Activated CD8-positive, alpha-beta memory T cell treated with anti-CD3 and anti-CD28 coated beads for 24 hours (primary cell): ENCODE measurements at places on chromosomes 12 and 14.

GRCh38 chr12:77384941-77385340 lies 319.6 kb upstream of the E2F7 start:
- no peak for DNase-seq

- DNase-seq = peak; percentile 81
These were observed 1.1 kb downstream of the HDAC7 start for GRCh38 chr12:47818467-47819137.

- peak; percentile 94 for DNase-seq
These were observed 864 bp downstream of the DNAJC22 start for GRCh38 chr12:49347311-49348193.

DNA sequence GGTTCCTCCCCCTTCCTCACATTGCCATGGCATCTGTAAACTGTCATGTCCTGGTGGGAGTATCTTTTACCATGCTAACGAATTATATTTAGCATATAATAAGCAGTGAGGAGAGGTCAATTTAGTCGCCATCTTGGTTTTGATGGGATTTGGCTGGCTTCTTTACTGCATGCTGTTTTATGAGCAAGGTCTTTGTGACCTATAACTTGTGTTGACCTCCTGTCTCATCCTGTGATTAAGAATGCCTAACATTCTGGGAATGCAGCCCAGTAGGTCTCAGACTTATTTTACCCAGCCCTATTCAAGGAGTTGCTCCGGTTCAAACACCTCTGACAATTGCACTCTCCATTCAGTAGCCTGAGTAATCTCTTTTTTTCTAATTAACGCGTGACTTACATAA lies 2.1 kb upstream of the EIF4B start:
- no peak for DNase-seq

GRCh38 chr14:105477660-105478397 lies 3.2 kb downstream of the CRIP2 start:
- DNase-seq = no peak

- DNase-seq = no peak
These were observed 1.3 kb downstream of the STRAP start for GRCh38 chr12:15883536-15883935.

DNA sequence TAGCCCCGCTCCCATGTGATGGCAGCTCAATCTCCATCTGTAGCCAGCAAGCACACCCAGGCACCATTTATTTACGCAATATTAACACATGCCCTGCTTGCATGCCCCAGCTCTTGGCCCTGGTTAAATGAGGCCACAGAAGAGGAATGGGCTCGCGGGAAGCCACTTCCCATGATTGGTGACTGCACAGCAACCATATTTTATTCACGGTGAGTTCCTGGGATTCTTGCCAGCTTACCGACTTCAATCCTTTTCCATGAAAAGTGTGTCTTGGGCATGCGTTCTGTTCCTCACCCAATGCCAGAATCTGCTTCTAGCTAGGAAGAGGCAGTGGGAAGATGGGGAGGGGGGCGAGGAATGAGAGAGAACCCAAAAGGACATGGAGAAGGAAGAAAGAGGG lies 54.7 kb downstream of the PITPNM2 start:
- DNase-seq = no peak

DNA sequence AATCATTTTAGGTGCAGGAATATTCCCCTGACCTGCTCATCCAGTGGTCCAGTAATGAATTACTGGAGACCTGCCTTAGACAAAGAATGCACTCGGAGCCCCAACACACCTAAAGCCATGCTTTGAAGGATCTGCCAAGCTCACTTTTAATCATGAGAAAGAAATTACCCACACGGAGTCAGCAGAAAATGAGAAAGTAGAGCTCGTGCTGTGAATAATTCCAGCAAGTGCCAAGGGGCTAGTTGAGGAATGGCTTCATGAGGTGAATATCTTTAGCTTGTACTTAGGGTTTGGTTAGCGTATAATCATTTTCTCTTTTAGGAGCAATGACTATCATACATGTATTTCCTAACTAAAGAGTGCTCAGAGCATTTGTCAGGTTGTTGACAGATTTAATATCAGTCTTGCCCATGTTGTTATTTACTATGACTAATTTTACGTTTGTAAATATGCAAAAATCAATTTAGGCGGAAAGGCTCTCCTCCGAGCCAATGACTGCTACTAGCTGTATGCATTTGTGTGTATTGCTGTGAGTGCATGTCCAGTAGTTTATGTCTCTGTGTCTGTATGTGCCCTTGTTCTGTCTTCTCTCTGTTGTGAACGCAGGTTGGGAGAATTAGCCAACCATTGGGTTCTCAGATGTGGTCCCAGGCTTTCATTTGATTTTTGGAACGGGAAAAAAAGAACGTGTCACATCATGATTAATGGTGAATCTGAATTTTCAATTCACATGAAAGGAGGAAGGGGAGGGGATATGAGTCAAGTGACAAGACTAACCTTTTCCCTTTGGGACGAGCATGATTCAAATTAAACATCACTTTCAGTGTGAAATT lies 98.4 kb downstream of the RMST start:
- no peak for DNase-seq

DNA sequence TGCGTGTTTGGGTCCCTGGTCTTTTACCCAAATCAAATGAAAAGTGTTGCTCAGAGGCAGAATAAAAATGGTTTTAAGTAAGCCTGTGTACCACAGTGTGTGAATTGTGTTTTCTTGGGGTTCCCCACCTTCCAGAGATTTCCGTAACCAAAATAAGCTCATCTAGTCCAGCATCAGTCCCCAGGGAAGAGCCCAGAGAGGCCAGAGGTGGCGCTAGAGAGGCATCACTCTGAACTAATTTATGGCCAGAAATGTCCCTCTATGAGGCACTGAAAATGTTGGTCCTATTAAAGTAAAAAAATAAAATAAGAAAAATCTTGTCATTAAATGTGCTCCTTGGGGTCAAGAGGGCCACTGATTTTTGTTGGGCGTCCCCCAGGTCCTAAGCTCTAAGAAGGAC lies 24.9 kb upstream of the PRKAB1 start:
- no peak for DNase-seq

DNA sequence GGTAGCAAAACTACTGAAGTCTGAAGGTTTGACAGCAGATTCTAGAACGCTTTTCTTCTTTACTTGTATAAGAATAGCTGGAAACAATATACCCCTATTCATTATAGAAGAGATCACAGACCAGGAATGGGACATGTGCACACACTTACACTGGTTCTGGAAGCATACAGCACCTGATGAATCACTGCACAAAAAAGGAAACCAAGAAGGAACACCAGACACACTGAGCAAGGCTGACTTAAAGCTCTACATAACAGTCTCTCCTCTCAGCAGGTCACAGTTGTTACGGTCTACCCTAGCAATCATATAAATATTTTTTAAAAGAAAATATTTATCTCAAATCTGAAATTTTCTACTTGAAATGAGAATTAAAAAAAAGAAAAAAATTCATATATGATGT lies 13.5 kb downstream of the ATP2B1 start:
- no peak for DNase-seq

DNA sequence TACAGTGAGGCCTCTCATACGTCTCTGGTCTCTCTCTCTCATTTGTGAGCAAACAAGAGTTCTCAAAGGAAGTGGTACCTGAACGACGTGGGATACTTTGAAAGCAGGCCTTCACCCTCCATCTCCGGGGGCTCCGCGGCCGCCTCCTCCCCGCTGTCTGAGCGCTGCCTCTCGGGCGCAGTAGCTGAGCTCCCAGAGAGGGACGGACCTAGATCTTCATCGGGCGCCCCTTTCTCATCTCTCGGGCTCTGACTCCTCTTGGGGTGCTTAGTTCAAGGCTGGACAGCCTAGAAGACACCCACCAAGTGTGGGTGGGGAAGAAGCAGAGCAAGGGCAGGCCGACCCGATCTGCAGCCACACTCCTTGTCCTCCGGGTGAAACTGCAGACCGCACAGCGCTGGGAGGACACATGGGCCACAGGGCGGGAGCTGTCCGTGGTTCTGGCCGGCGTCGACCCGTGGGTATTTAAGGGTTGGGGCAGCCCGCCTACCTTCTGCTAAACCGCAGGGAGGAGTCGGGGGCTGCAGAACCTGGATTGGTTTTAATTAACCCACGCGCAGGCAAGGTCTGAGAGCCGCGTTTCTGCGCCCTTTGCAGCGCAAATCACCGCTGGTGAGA lies 92.7 kb downstream of the PAH start:
- no peak for DNase-seq

DNA sequence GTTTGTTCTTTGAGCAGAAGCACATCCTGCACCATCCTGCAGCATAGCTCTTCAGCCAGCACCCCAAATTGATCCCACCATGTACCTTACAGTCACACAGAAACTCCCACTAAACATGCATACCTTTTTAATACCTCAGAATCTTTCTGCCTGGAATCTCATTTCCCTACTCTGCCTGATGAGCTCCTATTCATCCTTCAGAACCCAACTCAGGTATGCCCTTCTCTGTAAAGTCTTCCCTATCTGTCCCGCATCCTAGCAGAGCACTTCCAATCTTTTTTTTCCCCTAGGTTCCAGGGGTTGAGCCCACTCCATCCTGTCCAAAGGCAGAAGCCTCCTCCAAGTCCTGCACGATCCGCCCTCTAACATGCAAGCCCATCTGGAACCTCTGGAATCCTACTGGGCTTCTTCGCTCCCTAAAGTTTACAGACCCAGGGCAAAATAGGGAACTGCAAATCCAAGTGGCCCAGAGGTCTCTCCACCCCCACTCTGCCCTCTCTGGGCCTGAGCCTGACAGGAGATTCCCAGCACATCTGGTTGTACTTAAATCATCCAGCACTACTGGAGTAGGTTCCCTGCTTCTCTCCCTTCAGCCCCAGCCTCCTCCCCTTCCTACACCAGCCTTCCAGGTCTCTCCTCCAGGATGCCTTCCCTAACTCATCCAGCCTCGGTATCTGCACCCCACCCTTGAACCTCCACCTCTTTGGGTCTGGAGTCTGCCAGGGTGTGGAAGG lies 4.1 kb upstream of the FIGNL2 start:
- no peak for DNase-seq

GRCh38 chr12:62435303-62436163 lies 31.1 kb upstream of the MON2 start:
- DNase-seq = peak; percentile 68

DNA sequence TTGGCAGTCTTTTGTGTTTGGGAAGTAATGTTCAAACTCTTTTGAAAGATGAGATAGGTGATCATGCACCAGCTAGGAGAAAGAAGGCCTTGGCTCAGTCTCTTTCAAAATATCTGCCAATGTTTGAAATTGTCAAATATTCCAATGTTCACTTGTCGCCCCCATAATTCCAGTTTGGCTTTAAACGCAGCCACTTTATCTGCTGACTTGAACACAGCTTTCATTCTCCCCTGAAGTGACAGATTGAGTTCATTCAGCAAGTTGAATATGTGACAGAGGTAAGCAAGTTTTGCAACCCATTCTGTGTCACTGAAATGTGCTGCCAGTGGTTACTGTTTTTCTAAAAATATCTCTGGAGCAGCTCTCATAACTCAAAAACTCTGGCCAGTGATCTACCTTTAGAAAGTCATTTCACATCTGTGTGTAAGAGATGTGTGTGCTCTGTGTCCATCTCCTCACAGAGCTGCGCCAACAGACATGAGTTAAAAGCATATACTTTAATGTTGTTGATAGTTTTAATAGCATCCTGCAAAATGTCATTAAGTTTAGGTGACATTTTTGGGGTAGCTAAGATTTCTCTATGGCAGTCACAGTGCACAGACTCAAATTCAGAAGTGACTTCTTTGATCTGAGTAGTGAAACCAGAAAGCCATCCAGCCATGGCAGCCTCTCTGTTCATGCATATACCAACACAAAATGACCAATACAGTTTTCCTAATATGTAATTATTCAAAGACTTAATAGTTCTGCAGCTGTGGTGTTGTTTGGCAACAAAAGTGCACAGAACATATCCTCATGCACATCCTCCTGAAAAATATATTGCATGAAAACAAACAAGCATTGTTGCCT lies 614.3 kb upstream of the MIS18BP1 start:
- DNase-seq = no peak

DNA sequence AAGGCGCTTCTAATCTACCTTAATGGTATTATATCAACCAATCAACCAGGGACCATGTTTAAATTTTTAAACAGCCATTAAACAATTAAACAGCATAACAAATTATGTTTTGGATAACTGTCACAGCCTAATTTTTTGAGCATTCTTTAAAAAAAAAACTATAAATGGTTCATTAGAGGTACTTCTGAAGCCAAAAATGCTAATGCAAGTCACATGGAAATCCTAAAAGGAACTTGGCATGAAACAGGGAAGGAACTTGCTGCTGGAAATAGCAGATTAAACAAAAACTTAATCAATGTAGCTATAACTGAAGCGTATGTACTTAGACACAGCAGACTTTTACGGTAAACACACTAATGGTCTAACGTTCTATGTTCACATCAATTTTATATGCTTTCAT lies 190.2 kb upstream of the BTG1 start:
- DNase-seq = no peak

DNA sequence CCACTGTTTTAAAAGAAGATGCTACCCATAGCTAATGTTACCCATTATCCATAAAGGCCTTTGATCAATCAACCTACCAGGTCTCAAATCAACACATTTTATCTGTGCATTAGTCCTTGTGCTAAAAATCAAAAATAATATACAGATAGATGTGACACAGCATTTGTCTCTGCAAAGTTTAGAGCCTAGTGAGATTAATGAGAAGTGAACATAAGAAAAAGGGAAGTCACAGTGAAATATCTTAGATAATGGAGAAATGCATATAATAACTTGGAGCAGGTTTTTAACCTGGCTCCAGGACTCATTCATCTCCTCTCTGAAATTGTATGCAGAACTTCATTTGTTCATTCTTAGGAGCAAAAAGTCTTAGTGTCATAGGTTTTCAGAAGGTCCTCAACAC lies 7.2 kb downstream of the PDE3A start:
- no peak for DNase-seq
